Right renal cortex interstitium (tissue), 3 donors: ENCODE measurements at places on chromosomes 3 and 15. TPM values are rescaled to one million over a fixed set of nuclear protein-coding genes. Genes with fewer than 3 reads are reported as not detected.

The TMEM207 gene
- polyA plus RNA-seq, result 22.3 TPM

The OR5K2 gene
- polyA plus RNA-seq, result 0.53 TPM

The OR5K1 gene
- not detected for polyA plus RNA-seq

The CEMIP gene
- 1.9 TPM for polyA plus RNA-seq

The GOLGA6D gene
- polyA plus RNA-seq, result 0.11 TPM

The ADCY5 gene
- polyA plus RNA-seq, result 10.8 TPM

The CCR8 gene
- not detected for polyA plus RNA-seq

The ARPP21 gene
- polyA plus RNA-seq, result 1.8 TPM

- no peak for DNase-seq
Observed at GRCh38 chr15:89358435-89358754, 23.8 kb upstream of the POLG start.

- no peak for DNase-seq
Observed at GRCh38 chr15:41408234-41408641, 5.9 kb upstream of the NDUFAF1 start.

- DNase-seq, result no peak
Observed at GRCh38 chr3:115720983-115721382, 97.7 kb downstream of the GAP43 start.

- DNase-seq, result no peak
Observed at GRCh38 chr3:186115239-186115996, 6.5 kb upstream of the ETV5 start.

DNA sequence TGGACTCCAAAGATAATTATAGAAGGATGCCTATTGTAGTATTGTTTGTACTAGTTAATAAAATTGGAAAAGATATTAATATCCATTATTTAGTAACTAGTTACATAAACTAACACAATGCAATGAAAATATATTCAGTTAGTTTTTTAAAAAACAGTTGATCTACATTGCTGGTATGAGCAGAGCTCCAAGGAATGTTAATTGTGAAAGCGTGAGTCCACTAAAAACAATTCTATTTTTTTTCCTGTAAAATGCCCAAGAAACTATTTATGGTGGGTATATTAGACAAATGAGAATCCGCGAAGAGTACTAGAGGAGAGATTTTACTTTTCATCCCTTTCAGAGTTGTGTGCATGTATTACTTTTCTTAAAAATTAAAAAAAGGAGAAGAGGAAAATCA, 104.3 kb downstream of the MCTP2 start:
- no peak for DNase-seq

DNA sequence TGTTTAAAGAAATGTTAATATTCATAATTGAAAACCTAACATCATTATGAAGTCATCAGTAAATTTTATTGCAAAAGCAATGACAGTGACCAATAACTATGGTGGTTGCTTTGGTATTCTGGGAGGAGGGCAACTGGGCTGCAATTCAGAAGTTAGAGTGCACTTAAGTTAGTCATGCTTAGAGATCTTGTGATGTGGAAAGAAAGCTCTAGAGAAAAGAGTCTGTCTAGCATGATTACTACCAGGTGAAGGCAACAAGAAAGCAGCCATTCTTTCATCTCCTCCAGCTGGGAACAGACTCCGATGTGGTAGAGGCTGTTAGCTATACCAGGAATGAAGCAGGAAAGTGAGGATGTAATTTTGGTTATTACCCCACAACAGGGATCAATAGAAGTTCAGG, 625.6 kb downstream of the SI start:
- DNase-seq, result no peak
